SW 1271 (cell line): ENCODE measurements at places on chromosomes 12 and 14.

GRCh38 chr14:32710731-32711680, 227.7 kb upstream of the NPAS3 start:
- no peak for DNase-seq

DNA sequence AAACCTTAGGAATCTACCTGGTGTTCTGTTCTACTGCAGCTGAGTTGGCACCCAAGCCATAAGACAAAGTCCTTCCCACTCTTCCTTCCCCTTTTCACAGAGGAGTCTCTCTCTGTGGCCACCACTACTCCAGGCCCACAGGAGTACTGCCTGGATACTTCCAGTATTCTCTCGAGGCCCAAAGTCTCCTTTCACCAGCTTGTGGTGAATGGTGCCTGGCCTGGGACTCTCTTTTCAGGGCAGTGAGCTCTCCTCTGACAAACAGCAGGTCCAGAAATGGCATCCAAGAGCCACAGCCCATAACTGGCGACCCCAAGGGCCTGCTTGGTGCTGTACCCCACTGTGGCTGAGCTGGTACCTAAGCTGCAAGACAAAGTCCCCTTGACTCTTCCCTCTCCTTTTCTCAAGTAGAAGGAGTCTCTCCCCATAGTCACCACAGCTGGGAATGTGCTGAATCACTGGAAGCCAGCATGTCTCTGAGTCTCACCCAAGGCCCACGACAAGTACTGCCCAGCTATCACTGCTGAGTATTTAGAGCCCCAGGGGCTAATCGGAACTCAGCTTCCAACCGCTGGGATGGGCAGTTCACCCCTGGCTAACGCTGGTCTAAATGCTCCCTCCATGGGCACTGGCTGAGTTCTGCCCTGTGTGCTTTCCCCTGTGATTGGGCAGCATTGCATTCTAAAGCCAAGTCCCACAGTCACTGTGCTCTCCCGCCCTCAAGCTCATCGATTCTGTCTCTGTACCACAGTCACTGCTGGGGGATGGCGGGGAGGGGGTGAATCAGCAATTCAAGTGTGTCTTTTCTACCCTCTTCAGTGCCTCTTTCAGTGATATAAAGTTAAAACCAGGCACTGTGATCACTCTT, 6.1 kb downstream of the A2ML1 start:
- DNase-seq: no peak

DNA sequence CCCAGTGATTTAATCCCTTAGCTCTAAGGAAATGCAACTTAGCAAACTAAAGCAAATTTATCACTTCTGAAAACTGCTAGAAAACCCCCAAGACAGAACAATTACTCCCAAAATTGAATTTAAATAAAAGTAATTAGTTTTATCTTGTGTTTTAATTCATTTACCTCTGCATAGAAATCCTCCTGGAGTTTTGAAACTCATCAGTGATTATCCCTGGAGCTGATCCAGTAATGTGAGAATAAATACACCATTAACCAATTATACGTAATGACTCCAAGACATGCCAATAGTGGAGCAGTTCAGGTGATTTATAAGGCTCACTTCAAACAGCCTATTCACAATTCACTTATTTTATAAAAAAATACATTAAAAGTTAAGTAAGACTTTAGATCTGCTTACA, 855.3 kb upstream of the FLRT2 start:
- no peak for DNase-seq

DNA sequence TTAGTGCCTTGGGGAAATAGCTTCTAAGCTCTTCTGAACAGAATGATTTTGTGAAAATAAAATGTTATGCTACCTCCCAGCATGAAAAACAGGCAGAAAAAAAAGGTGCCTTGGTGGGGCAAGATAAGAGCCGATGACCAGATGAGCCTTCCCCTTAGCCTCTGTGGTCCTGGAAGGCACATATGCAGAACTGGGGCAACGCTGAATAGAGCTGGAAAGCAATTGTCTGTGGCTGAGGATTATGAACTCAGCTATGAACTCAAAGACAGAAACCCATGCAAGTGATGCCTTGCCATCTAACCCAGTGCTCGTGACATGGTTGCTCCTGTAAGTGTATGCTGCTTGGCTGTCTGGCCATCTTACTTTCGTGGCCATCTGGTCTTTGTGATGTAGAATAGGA, 128.5 kb upstream of the FRMD6 start:
- no peak for DNase-seq

- DNase-seq: no peak
Observed at GRCh38 chr14:53599221-53599945, 357.2 kb downstream of the BMP4 start.

DNA sequence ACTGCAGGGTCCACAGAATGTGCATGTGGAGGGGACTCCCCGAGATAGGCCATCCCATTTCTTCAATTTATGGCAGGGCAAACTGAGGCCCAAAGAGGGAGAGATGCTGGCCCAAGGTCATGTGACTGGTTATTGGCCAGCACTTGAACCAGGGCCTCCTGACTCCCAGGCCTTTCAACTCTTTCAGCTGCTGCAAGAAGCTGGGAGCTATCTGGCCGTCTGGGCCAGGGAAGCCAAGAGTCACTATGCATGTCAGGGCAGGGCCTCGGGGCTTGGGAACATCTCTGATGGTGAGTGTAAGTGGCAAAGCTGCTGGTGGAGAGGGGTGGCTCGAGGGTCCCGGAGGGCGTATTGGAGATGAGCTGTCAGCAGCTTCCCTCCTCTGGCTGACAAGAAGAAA, 9.5 kb upstream of the LTBP2 start:
- no peak for DNase-seq

GRCh38 chr12:115569345-115570068, 708.0 kb downstream of the MED13L start:
- DNase-seq: no peak

DNA sequence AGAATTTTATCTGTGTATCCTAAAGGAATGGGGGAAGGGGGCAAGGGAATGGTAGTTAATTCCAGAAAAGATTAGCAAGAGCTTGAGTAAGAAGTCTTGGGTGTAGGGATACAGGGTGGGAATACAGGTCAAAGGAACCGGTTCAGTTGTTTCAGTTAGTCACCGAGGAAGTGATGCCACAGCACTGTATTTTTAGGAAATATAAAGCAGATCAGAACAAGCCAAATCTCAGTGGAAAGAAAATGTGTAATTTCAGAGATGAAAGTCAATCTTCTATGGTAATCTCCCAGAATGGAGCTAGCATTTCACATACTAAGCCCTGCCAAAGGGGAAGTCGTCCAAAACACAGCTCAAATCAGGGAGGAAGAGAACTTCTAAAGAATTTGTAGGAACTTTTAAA, 4.7 kb upstream of the TUBA1C start:
- no peak for DNase-seq

GRCh38 chr14:93701562-93701961, 86.7 kb downstream of the PRIMA1 start:
- no peak for DNase-seq
